AG04449 (cell line): ENCODE measurements at places on chromosomes 4 and X.
A peak's percentile ranks its signal among the peaks of the same experiment; 100 is the strongest.

- no peak for DNase-seq
Measured at GRCh38 chr4:15010038-15010585, 7.8 kb downstream of the CPEB2 start.

DNA sequence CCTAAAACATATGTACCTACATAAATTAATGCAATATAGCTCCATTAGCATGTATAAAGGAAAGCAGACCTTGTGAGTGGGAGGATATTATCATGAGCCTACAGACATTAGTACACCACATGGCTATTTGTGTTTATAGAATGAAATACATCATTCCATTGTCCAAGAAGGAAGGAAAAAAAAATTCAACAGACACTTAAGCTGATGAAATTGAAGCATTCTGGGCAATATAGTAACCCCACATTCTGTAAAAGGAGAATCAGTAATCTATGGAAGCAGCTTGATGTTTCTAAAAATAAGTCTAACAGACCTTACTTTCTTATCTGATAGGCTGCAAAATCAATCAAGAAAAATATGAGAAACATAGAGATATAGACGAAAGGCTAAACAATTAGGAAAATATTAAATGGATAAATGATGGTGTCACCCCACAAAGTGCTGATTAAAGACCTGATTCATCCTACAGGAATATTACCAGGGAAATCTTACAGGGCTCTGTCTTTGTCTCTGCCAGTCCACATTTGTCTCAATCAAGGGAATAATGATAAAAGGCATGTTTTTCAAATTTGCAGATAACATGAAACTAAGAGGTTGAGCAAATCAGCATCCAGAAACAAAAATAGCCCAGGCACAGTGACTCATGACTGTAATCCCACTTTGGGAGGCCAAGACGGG is 76.8 kb downstream of the COMMD8 start:
- DNase-seq: no peak

GRCh38 chr4:140342620-140343019 is 30.8 kb upstream of the SCOC start:
- DNase-seq: no peak

- peak; percentile 88 for DNase-seq
Measured at GRCh38 chr4:23033796-23034195, 341.1 kb downstream of the GBA3 start.

DNA sequence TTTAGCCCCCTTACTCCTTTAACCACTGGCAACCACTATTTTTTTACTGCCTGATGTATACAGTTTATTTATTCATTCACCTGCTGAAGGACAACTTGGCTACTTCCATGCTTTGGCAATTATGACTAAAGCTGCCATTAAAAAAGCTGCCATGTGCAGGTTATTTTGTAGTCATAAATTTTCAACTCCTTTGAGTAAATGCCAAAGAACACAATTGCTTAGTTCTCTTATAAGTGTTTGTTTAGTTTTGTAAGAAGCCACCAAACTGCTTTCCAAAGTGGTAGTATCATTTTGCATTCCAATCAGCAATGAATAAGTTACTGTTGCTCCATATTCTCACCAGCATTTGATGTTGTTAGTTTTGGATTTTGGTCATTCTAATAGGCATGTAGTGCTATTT is 1831.8 kb downstream of the PCDH7 start:
- no peak for DNase-seq

DNA sequence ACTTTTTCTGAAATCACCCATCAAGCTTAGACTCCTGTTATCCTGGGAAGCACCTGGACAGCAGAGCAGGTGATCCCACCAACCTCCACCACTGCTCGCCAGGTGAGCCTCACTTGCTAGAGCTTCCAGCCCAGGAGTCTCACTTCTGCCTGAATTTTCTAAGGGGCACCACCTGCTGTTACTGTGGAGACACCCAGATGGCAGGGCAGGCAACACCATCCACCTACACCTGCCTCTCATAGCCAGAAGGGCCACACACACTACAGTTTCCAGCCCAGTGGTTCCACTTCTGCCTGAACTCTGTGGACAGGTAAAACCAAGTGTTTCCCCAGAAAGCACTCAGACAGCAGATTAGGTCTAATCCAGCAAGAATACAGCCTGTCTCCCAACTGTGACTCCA is 262.0 kb downstream of the ARAP2 start:
- DNase-seq: no peak

- no peak for DNase-seq
Measured at GRCh38 chr4:23763559-23763958, 126.3 kb downstream of the PPARGC1A start.

- no peak for DNase-seq
Measured at GRCh38 chr4:134260126-134260525, 58.5 kb upstream of the PABPC4L start.

DNA sequence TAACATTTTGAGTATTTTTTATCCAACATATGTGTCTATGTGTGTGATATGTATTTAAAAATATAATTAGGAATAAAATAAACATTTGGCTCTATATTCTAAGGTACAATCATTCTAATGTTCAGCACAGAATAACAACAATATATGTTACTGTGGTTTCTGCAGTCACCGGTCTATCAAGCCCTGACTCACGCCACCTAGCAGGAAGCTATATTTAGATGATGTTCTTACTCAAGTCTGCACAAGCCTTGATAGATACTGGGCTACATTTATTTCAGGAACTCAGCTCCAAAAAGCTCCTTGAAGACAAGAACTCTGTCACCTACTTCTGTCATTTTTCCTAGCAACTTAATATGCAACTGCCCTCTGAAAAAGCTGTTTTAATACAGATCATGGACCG is 152.0 kb upstream of the FTHL17 start:
- DNase-seq: no peak

- DNase-seq: no peak
Measured at GRCh38 chr4:22103768-22104167, 155.2 kb upstream of the KCNIP4 start.

DNA sequence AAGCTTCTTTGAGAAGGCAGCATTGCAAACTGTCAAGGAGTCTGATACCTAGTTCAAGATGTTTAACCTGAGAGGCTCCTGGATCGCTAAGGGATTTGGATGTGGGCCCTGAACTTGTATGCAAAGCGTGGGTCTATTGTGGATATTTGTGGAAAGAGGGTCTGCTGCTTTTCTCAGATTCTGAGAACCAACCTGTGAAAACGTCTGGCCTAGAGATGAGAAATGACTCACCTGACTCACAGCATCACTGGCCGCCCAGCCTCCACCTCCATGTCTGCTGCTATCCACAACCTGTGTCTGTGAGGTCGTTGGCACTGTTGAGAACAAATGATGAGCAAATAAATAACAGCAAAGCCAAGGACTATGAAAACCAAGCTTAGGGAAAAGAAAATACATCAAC is 33.3 kb upstream of the PROM1 start:
- DNase-seq: no peak

- no peak for DNase-seq
Measured at GRCh38 chr4:173434231-173434630, 35.3 kb upstream of the SCRG1 start.

DNA sequence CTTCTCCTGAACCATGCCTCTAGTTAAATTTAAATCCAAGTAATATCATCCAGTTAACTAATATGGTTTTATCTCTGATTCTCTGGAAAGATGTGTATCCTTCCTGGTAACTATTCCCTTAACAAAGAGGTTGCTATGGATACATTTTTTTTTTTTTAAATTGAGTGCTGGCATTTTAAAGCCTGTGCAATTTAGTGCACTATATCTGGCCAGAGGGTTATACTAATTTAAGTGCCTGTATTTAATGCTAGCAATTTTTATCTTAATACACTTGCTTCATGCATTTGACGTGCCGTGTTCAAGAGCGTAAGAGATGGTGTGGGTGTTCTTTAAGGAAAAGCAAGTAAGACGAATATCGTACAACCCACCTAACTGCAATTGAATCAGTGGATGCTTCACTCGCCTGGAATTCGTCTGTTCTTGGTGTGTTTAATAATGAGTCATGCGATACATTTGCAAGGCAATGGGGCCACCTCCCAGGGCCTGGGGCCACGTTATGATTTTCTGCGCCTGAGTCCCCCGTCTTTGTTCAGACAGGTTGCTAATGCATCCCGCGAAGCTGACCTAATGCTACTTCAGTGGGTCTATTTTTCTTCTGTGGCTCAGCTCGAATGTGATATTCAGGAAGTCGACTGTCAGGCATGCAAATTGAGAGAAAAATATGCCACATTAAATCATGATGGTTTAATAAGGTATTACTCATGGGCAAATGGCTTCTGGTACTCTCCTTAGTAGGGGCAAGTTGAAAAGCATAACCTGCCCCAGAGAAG is 14.2 kb upstream of the MID1 start:
- no peak for DNase-seq

DNA sequence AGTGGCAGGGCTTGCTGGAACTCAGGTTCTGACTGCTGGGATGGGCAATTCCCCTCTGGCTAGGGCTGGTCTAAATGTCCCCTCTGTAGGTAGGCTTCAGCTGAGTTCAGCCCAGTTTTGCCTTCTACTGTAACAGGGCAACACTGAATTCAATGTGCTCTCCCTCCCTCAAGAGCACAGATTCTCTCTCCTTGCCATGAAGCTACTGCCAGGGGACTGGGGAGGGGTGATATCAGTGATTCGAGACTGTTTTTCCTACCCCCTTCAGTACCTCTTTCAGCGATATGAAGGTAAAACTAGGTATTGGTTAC is 23.4 kb upstream of the STPG2 start:
- DNase-seq: no peak

GRCh38 chrX:150463566-150463965 is 100.4 kb downstream of the MAMLD1 start:
- no peak for DNase-seq

- DNase-seq: no peak
Measured at GRCh38 chr4:167100120-167100519, 134.2 kb downstream of the SPOCK3 start.

- DNase-seq: no peak
Measured at GRCh38 chrX:72026341-72027023, 105.2 kb downstream of the RTL5 start.

GRCh38 chr4:122259849-122260248 is 107.7 kb downstream of the BLTP1 start:
- DNase-seq: no peak

- no peak for DNase-seq
Measured at GRCh38 chr4:184728858-184729257, 5.0 kb downstream of the CENPU start.

- no peak for DNase-seq
Measured at GRCh38 chr4:149426461-149426860, 389.2 kb downstream of the IQCM start.

DNA sequence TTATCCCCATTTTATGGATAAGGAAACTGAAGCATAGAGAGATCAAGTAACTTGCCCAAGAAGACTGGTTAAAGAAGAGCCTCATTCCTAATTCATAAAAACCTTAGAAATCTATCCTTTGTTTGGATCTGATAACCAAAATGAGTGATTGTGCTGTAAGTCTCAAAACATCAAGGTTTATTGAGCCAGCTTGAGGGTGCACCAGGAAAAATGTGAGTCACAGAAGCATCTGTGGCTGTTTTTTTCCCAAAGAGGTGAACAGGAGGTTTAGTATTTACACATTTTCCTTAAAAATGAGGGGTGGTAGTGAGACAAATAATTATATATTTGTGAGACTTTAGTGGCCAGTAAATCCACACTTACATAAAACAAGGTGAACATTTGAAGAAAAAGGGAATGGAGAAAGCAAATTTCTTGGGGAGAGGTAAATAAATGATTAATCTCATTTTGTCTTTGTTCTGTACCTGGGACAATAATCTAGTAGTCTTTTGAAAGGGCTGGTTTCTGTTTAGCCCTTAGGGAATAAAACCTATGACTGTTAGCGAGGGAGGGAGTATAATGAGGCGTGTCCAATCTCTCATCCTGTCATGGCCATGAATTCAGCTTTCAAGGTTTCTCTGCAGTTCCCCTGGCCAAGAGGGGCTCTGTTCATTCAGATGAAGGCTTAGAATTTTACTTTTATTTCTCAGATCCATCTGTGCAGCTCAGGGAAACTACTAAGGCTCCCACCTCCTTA is 12.2 kb upstream of the FMR1 start:
- DNase-seq: no peak

GRCh38 chrX:112800971-112801775 is 39.5 kb downstream of the AMOT start:
- DNase-seq: no peak

- no peak for DNase-seq
Measured at GRCh38 chr4:186445040-186445439, 110.3 kb downstream of the MTNR1A start.

DNA sequence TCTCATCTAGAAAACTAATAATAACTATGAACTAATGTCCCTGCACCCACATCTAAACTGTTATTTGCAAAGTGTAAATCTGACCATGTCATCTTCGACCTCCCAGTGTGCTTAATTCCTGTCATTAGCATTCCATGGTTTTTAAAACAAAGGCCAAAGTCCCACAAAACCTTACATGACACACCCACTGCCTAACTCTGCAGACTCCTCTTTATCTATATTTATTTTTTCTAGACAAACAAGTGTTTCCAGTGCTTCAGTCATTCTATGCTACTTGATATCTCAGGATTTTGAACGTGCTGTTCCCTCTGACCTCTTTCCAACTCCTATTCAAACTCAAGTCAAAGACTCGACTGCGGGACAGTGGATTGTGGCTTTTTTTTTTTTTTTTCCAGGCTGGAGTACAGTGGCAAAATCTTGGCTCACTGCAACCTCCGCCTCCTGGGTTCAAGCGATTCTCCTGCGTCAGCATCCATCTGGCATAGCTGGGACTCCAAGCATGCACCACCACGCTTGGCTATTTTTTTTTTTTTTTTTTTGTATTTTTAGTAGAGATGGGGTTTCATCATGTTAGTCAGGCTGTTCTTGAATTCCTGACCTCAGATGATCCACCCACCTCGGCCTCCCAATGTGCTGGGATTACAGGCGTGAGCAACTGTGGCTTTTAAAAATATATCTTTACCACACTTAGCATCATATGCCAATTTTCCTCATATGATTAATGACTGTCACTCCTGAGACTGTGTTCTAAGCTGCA is 1511.0 kb downstream of the ARAP2 start:
- DNase-seq: no peak

DNA sequence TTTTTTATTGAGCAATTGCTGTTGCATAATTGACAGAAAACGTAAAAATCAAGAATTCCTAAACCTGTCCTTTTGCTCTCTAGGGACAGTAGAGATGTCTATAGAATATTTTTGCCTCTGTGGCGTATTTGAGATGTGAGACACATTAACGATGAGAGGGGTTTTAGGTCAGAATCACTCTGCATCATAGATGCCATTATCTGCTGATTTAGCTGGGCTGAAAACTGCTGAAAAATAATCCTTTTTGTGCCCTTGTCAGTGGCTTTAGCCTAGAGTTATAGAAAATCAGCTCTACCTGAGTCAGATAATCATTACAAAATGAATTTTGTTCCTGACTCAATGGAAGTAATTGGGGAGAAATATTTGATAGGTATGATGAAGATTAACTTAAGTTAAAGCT is 767.8 kb upstream of the TENM3 start:
- DNase-seq: no peak

- DNase-seq: no peak
Measured at GRCh38 chrX:16839219-16839851, 30.8 kb downstream of the RBBP7 start.

GRCh38 chr4:113555868-113556267 is 205.7 kb downstream of the CAMK2D start:
- no peak for DNase-seq

DNA sequence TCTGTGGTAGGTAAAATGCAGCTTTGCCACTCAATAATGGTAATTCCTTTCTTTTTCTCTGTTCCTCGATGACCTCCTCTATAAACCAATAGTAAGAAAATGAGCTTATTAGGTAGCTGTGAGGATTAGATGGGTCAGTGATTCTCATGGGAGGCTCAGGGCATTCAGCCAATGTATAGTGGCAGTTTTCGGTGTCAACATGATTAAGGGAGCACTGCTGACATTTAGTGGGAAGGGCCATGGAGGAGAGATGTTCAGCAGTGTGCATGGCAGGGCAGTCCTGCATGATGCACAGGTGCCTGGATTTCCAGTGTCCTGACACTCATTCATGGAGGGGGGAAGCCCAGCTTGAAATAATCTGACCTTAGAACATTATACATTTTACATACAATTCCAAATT is 232.8 kb downstream of the PDGFC start:
- no peak for DNase-seq
